ENCODE measurements at places on chromosomes 2 and 18. TPM values are rescaled to one million over a fixed set of nuclear protein-coding genes. Genes with fewer than 3 reads are reported as not detected.

Gene CIDEA
- total RNA-seq = not detected

Gene ALPG
- not detected for total RNA-seq

Gene POTEI
- not detected for total RNA-seq

Gene LOXL3
- total RNA-seq = 11.9 TPM

Gene SETBP1
- 15.0 TPM for total RNA-seq

Gene CAPN14
- 0.16 TPM for total RNA-seq

Gene PRKAG3
- 0.41 TPM for total RNA-seq

Gene ITGA6
- 4.0 TPM for total RNA-seq

Gene SIX3
- total RNA-seq = not detected

Gene M1AP
- not detected for total RNA-seq

DNA sequence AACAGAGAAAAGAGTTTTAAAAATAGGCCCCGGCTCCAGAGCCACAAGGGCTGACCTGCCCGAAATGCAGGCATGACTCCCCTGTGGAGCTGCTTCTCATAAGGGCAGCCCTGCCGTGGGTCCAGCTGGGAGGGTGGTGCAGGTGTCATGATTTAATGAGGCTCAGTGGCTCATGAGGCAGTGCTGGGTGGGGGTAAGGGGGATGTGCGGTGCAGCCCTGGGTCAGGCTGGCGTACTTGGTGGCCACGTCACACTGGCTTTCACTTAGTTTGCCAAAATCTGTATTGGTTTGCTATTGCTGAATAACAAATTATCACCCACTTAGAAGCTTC is 33.6 kb downstream of the HJURP start:
- DNase-seq = no peak

DNA sequence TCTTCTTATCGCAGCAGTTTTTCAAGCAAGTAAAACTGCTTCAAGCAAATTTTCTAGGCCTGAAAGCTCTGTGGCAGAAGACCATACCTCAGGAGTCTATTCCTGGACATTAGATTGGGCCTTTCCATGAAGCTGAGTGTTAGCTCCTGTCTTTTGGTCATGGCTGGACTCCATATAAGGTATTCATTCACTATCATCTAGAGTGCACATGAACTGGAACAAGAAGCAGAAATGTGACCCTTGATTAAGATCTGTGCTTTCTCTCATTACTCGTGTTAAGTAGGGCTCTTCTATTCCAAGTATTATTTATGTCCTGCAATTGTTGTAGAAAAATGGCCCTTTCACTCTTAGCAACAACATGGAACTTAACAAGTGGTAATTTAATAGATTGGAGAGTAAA is 5.9 kb upstream of the GULP1 start:
- DNase-seq = no peak

DNA sequence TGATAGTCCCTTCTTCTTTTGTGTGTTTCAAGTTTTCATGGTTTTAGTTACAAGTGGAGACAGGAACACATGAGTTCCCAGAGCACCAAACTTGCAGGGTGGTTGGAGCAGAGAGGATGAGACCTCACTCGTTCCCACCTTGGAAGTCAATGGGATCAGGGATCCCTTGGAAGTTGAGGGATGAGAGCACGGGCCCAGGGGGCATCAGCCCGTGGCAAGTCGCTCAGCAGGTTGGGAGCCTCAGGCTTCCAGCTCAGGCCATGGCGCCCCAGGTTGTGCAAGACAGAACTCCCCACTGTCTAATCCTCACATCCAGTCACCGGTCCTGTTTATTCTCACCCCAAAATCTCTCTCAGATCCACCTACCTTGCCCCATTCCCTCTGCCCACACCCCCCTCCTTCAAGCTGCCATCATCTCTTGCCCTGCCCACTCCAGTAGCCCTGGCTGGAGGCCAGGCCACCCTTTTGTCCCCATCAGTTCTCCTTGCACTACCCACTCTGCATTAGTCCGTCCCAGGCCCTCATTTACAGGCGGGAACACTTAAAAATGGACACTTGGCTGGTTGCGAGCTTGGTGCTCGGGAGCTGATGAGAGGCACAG is 37.6 kb upstream of the FOSL2 start:
- no peak for DNase-seq

GRCh38 chr18:49547701-49548100 is 14.2 kb upstream of the LIPG start:
- no peak for DNase-seq

DNA sequence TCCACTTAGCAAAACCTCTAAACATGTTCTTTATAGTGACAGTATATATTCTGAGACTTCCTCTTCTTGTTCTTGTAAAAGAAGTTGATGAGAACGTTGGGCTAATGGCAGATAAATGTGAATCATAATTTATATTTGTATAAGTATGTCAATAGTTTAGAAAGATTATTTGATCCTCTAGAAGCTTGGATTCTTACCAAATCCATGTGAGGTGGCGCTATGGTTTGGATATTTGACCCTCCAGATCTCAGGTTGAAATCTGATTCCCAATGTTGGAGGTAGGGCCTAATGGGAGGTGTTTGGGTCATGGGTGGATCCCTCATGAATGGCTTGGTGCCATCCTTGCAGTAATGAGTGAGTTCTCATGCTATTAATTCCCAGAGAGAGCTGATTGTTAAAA is 29.8 kb upstream of the SCN1A start:
- no peak for DNase-seq

DNA sequence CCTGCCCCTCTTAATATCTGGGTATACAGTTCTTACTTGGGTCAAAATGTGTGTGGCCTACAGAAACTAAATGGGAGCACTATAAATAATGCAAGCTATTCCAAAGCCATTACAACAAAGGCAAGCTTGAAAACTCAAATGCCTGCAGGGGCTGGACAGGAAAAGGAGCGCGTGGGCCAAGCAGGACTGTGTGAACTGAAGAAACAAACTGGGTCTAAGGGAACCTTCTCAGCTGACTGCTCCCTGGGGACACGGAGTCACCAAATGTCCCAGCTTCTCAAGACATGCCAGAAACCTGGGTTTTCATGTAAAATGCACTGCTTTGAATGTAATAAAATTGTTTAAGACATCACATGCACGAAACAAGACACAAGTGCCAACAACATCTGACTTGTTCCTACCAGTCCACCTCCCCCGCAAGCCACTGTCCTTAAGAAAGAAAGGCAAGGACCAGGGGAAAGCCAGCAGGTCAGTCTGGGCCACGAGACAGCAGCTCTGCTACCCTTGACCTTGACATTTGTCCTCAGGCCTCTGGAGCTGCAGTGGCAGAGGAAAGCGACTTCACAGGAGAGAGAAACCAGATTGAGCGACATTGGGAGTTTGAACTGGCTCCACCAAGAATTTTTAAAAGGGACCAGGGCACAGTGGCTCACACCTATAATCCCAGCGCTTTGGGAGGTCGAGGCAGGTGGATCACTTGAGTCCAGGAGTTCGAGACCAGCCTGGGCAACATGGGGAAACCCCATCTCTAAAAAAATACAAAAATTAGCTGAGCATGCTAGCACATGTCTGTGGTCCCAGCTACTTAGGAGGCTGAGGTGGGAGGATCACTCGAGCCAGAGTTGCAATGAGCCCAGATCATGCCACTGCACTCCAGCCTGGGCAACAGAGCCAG is 89.7 kb upstream of the SH3BP4 start:
- DNase-seq = peak; percentile 21

DNA sequence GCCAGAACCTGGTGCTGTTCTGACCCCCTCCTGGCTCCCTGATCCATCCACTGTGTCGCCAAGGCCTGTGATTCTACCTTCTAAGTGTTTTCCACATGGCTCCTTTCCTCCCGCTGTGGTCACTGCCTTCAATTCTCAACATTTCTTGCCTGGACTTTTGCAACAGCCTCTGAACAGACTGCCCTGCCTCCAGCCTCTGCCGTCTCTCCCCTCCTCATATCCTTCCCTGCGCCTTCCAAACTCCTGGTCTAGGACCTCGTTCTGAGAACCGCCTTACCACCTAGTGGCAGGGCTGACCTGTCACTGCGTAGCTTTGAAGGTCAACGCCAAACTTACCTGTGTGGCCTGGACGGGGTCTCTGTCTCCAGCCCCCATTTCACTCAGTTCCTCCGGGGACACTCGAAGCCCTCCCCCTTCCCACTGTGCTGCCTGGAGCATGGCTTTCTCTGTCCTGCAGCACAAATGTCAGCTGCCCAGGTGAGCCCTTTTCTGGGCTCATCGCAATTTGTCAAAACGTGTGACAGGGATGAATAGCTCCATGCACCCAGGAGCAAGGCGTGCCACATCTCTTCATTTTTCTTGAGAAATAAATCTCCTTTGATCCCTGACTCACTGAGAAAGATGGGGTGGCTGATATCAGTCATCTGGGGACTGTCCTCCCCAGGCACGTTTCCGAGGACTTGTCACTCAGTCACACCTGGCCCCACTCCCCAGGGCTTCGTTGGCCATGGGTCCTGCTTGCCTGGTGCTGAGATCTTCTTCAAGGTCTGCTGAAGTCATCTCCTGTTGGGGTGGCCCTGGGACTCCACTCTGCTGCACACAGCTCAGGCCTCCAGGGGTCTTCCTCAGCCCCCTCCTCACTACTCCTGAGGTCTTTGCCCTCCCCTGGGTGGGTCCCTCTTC is 46.7 kb downstream of the LDLRAD4 start:
- no peak for DNase-seq

DNA sequence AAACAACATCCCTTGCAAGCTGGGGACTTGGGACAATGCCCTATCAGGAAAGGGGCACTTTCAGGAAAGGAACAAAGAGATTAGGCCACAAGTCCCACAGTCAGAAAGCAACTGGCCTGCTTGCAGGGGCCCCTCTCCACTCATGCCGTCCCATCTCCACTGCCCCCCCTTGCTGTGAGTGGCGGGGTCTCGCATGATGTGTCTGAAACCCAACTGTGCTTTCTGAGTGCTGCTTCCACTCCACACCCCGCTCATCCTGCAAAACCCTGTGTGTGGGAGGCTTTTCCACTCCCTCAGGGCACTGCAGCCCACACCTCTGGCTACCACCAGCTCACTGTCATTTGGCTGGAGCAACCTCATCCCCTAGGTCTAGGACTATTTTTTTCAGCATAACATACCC is 7.9 kb downstream of the HS6ST1 start:
- no peak for DNase-seq

DNA sequence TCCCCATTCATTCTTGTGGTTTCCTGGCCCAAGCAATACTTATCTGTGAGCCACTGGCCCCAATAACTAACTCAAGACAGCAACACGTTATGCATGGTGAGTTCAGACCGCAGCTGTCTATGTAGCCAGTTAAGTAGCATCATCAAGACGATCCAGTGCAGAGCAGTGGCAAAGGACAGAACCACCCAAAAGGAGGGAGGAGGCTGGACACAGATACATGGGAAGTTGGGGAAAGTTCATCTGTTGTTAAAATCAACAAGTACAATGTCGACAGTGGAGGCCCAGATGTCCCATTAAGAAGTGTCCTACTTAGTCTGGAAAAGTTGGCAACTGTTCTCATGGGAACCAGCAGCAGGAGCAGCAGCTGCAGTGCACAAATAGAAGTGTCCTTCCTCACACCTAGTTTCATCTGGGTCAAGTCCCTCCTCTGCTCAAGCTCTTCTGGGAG is 106.9 kb upstream of the THOC1 start:
- no peak for DNase-seq

GRCh38 chr2:140269000-140269399 is 1488.8 kb upstream of the NXPH2 start:
- DNase-seq = no peak

DNA sequence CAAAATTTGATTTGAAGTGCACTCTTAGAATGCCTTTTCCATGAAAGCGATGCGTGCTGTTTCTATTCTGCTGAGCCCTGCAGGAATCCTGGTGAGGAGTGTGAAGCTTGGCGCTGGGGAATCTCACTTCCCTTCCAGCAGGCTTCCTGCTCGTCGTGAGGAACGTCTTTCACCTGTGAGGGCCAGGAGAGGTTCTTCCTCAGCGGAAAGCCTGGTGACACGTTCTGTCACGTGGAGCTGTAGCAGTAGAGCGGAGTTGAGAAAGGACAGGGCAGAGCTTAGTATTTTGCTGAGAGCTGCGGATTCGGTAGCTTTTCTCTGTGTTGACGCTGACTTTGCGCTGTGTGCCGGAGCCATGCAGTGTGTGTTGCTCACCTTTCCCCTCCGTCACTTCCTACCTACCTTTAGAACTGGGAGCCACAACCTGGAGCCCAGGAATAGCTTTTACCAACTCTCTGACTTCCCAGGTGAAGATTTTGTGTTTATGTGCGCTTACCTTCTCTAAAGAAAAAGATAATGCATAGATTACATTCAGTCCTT is 294.8 kb downstream of the PTGR3 start:
- no peak for DNase-seq

GRCh38 chr2:58127111-58127510 is 80.5 kb downstream of the VRK2 start:
- no peak for DNase-seq

- no peak for DNase-seq
Measured at GRCh38 chr2:1864301-1864980, 120.1 kb upstream of the PXDN start.

- peak; percentile 37 for DNase-seq
Measured at GRCh38 chr2:231708773-231709635, 679 bp downstream of the PTMA start.

DNA sequence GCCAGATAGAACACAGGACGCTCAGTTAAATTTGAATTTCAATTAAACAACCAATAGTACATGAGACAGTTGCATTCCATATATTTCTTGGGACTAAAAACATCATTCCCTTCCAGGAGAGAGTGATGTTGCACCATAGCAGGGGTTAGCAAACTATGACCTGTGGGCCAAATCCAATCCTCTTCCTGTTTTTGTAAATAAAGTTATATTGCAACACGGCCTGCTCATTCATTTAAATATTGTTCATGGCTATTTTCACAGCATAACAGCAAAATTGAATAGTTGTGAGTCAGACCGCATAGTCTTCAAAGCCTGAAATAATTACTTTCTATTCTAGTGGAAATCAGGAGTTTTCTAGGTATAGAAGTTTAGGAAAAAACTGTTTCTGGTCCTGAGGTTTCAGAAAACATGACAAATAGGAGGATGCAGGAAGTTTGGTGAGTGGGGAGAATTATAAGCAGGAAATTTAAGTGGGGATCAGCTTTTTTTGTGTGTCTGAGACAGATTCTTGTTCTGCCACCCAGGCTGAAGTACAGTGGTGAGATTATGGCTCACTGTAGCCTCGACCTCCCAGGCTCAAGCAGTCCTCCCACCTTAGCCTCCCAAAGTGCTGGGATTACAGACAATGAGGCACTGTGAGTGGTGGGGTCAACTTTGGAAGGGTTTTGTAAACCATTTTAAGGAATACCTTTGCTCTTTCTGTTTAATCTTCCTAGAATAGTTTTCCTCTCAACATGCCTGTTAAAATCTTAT is 131.5 kb downstream of the SOCS6 start:
- peak; percentile 87 for DNase-seq

DNA sequence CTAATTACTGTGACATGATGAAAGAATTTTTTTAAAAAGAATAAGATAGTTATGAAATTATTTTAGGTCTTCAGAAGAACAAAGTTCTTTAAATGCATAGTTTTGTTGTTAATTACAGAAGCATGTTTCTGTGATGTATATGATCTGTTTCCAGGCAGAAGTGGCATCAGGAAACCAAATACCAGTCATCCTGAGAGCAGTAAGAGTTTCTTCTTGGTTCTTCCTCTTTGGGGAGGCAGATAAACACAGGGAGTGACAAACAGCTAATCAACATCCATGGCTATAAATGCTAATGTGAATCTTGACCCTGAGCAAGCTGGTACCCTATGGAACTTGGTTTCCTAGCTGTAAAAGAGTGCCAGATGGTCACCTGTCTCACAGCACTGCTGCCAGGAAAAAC is 29.2 kb downstream of the WIPF1 start:
- no peak for DNase-seq

GRCh38 chr18:77701977-77702376 is 452.3 kb downstream of the GALR1 start:
- DNase-seq = no peak
